NCI-H526 (cell line): ENCODE measurements at places on chromosomes 2 and 18.

GRCh38 chr2:181393472-181393871 lies 63.7 kb upstream of the ITGA4 start:
- no peak for DNase-seq

- DNase-seq = no peak
These were observed 268.8 kb downstream of the ARHGAP15 start for GRCh38 chr2:143397884-143398614.

GRCh38 chr18:34932792-34933466 lies 108.3 kb upstream of the MAPRE2 start:
- no peak for DNase-seq

- DNase-seq = no peak
These were observed 226.3 kb downstream of the KIAA1328 start for GRCh38 chr18:37055137-37055802.

- DNase-seq = peak; percentile 60
These were observed 1.5 kb downstream of the LBX2 start for GRCh38 chr2:74497777-74498499.

- DNase-seq = no peak
These were observed 18.2 kb downstream of the FBLN7 start for GRCh38 chr2:112156152-112156986.

DNA sequence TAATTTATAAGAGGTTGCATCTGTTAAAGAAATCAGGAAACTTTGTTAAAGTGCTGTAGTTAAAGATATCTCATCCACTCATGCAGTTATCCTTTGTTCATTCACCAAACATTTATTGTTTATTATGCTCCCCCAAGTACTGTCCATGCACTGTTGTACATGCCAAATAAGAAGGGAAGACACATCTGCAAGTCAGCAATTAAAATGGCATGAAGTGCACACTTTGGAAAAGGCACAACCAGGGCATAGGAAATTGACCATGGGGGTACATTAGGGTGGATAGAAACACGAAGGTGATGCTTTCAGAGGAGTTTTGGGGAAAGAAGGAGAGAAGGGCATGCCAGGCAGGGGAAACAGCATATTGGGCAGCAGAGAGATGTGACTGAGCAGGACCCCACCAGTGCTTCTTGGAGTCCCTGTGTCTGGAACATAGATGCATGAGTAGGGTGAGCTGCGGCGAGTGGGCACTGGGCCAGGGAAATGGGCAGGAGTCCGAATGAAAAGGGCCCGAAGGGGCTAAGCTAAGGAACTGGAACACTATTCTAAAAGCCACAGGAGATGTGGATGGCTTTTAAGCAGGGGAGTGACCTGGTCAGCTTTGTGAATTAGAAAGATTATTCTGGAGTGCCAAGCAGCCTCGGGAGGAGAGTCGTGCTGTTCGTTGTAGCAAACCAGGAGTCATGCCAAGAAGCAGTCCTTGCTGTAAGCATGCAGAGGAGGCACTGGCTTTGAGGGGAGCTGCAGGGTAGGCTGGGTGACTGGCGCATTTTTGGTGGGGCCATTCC lies 316.3 kb downstream of the AGPS start:
- DNase-seq = no peak

DNA sequence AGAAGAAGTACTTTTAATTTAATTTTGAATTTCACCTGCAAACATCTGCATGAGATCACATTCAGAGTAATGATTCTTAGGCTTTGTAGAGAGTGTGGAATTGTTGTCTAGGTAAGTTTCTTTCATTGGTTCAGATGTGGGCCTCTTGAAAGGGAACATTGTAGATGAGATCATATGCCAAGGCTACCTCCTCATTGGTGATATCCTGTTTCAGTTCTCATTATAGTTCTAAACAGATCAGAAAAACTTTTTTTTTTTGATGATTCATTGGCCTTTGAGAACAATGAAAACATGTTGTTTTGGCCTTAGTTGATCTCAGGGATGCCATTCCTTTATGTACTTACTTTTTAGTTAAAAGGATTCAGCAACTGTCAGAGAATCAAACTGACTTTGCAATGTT lies 44.5 kb downstream of the EML6 start:
- no peak for DNase-seq

- no peak for DNase-seq
These were observed 18.7 kb downstream of the SMIM21 start for GRCh38 chr18:75408554-75409506.

DNA sequence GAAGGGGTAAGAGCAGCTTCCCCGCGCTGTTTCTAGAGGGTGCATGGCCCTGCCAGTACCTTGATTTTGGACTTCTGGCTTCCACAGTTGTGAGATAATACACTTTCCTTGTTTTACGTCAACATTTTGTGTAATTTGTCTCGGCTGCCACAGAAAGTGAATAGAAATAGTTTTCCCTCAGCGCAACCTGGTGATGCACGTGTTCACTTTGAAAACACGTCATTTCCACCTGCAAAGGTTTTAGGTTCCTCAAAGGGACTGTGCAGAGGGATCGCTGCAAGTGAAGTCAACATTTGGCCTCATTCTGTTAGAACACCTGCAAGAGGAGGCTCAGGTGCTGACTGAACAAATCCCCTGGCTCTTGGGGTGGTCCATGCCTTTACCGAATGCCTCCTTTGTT lies 71.7 kb downstream of the LONRF2 start:
- no peak for DNase-seq

DNA sequence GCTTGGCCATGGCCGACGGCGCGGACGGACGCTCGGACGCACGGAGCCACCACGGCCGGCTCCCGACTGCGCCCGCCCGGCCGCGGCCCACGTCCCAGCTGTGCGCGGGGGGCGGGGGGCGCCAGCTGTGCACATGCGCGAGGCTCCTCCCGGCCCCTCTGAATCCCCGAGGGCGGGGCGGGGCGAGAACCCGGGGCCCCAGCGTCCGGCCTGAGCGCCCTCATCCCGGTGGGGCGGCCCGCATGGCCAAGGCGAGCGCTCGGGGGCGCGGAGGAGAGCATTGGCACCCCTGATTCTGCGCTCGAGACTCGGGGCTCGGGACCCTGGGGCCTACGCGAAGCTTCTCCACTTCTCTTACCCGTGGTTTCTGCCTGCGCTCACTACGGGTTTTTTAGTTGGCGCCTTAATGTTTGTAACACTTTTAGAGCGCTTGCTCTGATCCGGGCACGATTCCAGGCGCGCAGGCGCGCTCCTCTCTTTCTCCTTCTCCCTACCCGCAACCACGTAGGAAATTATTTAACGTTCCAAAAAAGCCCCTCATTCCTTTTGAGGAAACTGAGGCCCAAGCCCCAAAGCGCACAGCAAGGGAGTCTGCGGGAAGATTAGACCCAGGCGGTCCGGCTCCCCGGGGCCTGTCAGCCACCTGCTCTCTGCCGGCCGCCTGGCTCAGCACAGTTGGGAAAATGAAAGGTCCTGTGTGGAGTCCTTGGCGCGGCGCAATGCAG lies at the start of gene PXDN:
PXDN (minus strand) TSS at position 70 of the 725 bp plus-strand sequence; CDS start at position 10, 60 bp downstream.
- no peak for DNase-seq

GRCh38 chr2:170770606-170771420 lies 635 bp downstream of the ERICH2 start:
- DNase-seq = peak; percentile 93

DNA sequence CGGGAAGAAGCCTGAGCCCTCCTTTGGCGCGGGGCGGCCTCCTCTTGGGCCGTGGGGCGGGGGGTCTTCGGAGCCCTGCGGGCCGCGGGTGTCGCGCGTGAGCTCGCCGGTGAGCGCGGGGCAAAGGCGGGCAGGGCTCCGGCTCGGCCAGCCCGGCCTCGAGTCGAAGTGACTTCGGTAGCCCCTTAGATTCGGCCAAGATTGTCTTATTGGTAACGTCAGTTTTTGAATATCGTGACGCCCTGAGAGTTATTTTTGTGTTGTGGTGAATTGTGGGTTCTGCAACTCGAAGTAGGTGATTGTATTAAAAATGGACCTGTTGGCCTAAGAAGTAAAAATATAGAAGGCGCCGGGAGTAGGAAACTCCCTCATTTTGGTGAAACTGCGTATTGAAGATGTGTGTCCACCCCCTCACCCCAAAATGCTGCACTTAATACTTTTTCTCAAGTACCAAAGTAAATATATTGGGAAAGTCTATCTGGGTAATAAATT lies 669 bp downstream of the MARCHF7 start:
- peak; percentile 74 for DNase-seq

- no peak for DNase-seq
These were observed 55.4 kb upstream of the COL5A2 start for GRCh38 chr2:189234991-189235390.

- DNase-seq = no peak
These were observed 52.0 kb upstream of the RTN4 start for GRCh38 chr2:55102056-55102812.

DNA sequence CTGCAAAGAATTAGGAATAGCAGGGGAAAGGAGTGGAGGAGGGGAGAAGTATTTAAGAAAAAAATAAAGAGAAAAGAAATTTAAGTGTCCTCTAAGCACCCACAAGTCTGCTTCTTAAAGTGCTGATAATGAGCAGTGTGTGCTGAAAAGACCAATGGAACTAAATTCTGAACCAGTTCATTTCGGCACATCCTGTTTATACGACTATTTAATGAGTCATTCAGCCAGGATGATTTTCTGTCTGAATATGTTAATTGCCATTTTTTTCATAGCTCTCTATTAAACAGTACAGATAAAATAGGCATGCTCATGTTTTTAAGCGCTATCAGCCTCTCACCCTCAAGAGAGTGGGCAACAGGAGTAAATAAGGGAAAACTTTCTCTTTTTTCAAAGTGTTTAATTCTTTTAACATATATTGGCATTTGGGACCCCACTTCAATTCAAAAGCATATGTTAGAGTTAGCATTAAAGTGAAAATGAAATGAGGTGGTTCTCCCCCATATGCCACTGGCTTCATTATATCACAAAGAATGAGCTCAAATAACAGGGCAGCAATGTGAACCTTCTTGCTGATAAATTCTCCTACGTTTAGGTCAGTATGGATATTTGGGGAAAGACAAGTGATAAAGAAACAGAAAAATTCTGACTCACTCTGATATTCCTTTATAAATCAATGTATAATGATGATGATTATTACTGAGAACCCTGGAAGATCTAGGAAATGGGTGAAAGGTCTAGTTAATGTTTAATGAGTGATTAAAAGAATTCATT lies 87.5 kb downstream of the TCF4 start:
- no peak for DNase-seq

GRCh38 chr2:3959372-3959771 lies 256.0 kb downstream of the DCDC2C start:
- peak; percentile 54 for DNase-seq

- no peak for DNase-seq
These were observed 404.7 kb upstream of the CHAC2 start for GRCh38 chr2:53362934-53363333.

DNA sequence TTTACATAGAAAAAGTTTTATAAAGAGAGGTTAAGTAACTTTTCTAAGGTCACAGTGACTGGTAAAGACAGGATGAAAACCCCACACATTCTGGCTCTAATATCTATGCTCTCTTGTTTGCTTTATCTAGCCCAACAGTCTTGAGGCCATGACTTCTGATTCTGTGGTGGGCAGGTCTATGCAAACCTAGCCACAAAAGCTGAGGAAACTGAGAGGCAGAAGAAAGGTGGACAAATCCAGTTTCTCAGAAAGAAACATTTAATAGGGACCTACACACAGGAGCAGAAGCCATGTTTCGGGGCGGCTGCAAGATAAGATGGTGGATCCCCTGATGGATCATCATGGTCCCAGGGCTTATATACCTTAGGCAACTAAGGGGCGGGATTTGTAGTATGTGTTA lies 21.8 kb downstream of the HSPD1 start:
- DNase-seq = no peak

DNA sequence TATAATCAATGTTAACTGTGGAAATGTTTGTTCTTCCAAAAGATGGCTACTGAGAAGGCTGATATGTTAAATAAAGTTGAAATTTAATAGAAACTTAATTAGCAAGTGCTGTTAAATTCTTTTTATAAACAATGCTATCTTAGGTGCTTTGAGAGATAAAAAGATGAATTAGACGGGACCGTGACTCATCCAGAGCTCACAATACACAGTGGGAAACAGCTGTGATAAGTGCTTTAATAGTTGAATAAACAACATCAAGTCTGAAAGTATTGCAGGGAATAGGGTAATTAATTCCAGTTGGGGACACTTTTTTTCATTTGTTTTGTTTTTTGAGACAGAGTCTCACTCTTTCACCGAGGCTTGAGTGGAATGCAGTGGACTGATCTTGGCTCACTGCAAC lies 85.5 kb upstream of the DTNA start:
- no peak for DNase-seq

GRCh38 chr2:61670591-61671501 lies 132.7 kb upstream of the XPO1 start:
- DNase-seq = no peak

GRCh38 chr2:190637281-190637734 lies 11.6 kb upstream of the NAB1 start:
- DNase-seq = peak; percentile 85

DNA sequence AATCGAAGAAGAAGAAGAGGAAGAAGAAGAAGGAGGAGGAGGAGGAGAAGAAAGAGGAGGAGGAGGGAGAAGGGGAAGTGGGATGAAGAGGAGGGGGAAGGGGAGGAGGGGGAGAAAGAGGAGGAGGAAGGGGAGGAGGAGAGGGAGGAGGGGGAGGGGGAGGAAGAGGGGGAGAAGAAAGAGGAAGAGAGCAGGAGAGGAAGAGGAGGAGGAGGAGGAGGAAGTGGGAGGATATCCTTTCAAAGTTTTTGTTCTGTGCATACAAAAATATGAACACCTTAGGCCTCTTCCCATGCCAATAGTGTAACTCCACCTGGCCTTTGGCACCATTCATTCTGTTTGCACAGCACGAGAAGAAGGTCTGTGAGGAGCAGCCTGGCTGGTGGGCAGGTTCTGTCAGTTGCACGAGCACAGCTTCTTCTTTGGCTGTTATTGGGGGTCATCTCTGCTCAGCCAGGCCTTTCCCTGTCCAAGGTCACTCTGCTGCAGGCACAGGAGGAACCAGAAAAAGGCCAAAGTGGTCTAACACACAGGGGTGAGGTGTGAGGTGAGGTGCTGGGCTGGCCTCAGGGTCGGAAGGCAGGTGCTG lies 25.8 kb upstream of the PLB1 start:
- DNase-seq = no peak

GRCh38 chr18:47215554-47216138 lies 35.8 kb downstream of the SKOR2 start:
- DNase-seq = peak; percentile 63

DNA sequence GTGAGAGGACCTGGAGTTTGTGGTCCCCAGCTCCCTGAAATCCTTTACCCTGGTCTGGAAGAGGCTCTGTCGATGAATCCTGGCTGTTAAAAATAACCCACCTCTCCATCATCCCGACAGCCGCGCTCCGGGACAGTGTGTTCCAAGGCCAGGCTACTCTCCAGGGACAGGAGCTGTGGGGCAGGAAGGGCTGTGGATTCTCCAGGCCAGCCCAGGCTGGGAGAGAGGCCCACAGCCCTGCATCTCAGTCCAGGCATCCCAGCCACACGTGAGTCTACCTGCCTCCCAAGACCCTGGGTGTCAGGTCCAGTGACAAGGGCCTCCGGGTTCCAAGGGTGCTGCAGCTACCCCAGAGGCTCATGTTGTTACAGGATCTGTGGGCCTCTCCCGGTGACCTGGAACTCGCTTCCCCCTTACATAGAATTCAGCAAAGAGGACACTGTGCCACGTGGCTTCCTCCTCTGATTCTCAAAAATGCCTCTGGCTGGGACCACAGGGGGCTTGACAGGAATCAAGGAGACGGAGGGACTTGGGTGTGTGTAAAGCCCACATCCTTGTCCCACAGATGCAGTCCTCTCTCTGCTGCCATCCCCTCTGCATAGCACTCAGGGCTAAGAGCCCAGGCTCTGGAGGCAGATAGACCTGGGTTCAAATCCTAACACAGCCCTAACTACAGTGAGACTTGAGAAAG lies 17.3 kb downstream of the ADRA2B start:
- no peak for DNase-seq
